ENCODE measurements at places on chromosomes 4 and X. TPM values are rescaled to one million over a fixed set of nuclear protein-coding genes. Genes with fewer than 3 reads are reported as not detected.

DNA sequence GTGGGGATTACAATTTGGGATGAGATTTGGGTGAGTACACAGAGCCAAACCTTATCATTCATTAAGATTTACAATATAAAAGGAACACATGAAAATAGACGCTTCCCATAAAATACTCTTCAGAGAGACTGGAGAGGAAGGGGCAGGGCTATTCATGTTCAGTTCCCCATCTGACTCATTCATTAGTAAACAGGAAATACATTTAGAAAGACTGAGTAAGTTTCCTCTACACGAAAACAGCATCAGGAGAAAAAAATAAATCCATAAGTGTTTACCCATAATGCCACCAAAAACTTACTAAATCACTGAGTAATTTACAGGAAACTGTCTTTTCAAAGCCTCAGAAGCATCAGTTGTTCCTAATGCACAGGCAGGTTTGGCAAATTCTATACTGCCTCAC is 255.4 kb upstream of the CXorf51A start:
- no peak for DNase-seq

- DNase-seq = no peak
These were observed 11.3 kb upstream of the RTL5 start for GRCh38 chrX:72142794-72143608.

The DCAF8L2 gene
- not detected for total RNA-seq

The TMPRSS11D gene
- not detected for total RNA-seq

GRCh38 chrX:31969714-31970113 is 897.9 kb upstream of the FTHL17 start:
- DNase-seq = no peak

DNA sequence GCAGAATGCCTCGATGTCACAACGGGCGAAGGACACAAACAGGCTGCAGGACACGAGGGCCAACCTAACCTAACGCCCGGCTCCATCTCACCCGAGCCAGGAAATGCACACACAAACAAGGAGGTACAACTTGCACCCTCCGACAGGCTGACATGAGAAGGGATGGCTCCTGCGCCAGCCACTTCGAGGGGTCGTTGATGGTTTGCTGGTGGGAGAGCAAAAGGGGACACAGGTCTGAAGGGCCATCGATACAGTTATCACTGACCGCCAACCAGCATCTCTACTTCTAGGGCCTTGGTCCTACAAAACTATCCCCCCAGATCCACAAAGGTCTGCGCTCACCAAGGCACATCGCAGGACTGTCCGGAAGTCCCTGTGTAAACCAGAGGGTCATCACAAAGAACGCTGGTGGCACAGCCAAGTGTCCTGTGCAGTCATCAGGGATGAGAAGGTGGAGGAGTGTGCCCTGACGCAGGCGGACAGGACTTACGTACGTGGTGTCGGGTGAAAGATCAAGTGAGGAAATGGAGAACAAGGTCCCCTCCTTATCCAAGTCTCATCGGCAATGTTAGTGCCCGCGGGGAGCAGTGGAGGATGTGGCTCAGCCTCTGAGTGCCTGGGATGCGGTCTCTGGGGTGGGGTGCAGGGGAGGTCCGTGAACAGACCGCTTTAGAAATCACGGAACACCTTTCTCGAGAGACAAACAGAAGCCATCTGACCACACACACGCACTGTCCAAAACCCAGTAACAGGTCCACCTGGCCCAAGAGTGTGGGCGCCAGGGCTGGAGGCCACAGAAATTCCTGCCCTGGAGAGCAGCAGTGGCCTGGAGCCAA is 7.0 kb downstream of the MXD4 start:
- DNase-seq = no peak

The C4orf36 gene
- not detected for total RNA-seq
